ENCODE measurements at places on chromosomes 1 and 21.
A peak's percentile ranks its signal among the peaks of the same experiment; 100 is the strongest.

- ATAC-seq = no peak
Observed at GRCh38 chr1:72281637-72282270, 585 bp downstream of the NEGR1 start.

GRCh38 chr1:81800695-81801650 lies at the start of gene ADGRL2:
TSS of gene ADGRL2 (plus strand) at chr1:81800934. CDS start at chr1:81836985, 36,051 bp downstream.
- peak; percentile 33 for ATAC-seq

- no peak for ATAC-seq
Observed at GRCh38 chr1:68046885-68047658, 3.4 kb downstream of the DIRAS3 start.

GRCh38 chr1:33260439-33260838 lies 4.1 kb downstream of the ZNF362 start:
- ATAC-seq = no peak

DNA sequence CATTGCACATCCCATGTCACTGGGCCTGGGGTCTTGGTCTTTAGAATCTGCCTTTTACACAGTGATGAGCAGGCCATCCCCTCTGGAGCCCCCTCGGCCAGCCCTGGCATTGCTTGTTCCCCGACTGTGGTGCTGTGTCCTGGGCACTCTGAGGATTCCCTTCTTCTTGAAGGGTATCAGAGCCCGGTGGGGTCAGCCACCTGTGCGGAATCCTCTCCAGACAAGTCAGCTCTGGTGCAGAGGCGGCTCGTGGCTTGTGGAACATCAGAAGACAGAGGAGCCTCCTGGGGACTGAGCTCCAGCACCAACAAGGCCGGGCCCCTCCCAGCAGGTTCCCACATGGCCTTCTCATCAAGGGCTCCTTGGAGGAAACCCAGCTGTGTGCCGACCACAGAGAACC lies 57.9 kb upstream of the AJAP1 start:
- no peak for ATAC-seq

- ATAC-seq = no peak
Observed at GRCh38 chr1:193181536-193181935, 4.9 kb downstream of the B3GALT2 start.

GRCh38 chr1:24526940-24527542 lies 24.4 kb downstream of the RCAN3 start:
- peak; percentile 46 for ATAC-seq

GRCh38 chr1:235357485-235358373 lies 9.5 kb upstream of the TBCE start:
- no peak for ATAC-seq

- ATAC-seq = no peak
Observed at GRCh38 chr1:43861337-43861736, 72.3 kb upstream of the ARTN start.

DNA sequence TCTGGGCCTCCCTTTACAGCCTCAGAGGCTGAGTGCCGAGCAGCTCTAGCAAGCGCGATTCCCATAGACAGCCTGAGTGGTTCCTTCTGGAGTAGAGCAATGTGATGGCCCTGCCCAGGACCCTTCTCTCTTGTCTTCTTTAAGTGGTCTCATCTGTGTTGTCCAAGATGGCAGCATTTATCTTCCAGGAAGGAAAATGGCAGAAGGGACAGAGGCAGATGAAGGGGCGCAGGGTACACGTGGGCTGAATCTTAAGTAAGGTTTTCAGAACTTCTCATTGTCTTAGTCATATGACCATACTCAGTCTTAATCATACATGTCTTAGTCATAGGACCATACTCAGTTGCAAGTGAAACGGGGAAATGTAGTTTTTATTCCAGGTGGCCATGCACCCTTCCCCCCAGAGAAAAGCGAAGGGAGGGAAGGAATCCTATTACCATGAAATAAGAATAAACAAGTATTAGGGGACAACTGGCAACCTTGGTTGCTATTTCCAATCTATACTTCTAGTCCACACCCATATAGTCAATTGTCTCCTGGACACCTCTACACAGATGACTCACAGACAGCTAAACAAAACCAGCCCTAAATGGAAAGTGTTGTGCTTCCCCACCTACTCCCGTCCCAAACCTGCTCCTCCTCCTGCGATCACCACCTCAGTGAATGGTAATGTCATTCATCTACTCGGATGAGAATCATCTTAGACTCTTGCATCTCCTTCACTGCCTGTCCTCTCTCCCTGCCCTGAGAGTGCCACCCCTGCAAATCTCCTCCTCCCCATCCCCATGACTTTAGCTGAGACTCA lies 13.3 kb downstream of the OVAAL start:
- ATAC-seq = peak; percentile 88

GRCh38 chr21:19340303-19340702 lies 936.7 kb upstream of the TMPRSS15 start:
- ATAC-seq = no peak

DNA sequence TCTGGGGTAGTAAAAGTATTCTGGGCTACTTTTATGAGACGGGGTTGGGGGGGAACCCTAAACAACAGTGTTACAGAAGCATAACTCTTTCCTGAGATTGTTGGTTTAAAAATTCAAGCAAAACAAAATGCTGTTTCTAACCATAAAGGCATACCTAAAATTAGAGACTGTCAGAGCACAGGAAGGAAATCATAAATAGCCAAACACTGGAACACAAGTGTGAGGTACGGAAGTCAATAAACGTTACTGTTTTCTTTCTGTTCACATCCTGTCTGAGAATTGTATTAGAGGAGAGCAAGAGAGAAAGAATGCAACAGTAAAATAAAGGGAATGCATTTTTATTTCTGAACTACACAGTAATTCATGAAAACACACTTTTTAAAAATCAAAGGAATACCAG lies 42.8 kb upstream of the IL12RB2 start:
- ATAC-seq = no peak

GRCh38 chr1:201251851-201252430 lies 31.4 kb upstream of the PKP1 start:
- no peak for ATAC-seq

- ATAC-seq = peak; percentile 66
Observed at GRCh38 chr1:59146651-59147358, 150.1 kb upstream of the FGGY start.

DNA sequence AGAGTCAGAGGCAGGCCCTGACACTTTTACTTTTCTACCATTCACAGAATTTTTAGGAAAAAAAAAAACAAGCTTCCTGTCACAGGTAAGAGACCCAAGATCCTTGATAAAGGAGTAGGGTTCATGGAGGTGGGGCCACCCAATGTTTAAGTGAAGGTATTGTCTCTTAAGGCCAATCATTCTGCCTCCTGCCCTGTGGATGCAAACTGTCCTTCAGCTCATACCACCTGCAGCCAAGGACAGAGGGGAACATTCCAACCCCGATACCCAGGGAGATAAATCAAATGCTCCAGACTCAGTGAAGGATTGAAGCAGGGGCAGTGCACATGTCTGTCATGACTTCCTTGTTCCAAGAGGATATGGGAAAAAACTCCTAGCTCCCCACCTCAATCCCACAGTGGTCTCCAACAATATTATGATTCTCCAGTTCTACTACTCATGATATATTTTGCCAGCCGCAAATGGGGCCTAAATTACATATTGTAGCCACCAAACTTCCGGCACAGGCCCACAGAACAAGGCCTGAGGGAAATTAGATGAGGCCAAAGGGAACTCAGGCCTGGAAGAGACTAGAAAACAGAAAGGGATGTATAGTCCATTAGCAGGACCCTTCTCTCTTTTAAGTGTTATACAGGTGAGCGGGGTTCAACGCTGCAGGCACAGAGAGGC lies 59.5 kb downstream of the TRABD2B start:
- ATAC-seq = no peak

- no peak for ATAC-seq
Observed at GRCh38 chr1:231549733-231550447, 21.4 kb downstream of the TSNAX start.

GRCh38 chr1:221583465-221583864 lies 158.4 kb downstream of the DUSP10 start:
- ATAC-seq = no peak

DNA sequence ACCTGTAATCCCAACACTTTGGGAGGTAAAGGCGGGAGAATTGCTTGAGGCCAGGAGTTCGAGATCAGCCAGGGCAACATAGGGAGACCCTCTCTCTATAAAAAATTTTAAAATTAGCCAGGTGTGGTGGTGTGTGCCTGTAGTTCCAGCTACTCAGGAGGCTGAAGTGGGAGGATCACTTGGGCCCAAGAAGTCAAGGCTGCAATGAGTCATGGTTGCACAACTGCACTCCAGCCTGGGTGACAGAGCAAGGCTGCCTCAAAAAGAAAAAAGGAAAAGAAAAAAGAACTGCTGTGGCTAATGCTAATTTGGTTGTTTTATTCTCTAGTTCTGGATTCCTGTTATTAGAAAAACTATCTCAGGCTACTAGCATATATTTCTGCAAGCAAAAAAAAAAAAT lies 29.8 kb downstream of the DBT start:
- no peak for ATAC-seq

DNA sequence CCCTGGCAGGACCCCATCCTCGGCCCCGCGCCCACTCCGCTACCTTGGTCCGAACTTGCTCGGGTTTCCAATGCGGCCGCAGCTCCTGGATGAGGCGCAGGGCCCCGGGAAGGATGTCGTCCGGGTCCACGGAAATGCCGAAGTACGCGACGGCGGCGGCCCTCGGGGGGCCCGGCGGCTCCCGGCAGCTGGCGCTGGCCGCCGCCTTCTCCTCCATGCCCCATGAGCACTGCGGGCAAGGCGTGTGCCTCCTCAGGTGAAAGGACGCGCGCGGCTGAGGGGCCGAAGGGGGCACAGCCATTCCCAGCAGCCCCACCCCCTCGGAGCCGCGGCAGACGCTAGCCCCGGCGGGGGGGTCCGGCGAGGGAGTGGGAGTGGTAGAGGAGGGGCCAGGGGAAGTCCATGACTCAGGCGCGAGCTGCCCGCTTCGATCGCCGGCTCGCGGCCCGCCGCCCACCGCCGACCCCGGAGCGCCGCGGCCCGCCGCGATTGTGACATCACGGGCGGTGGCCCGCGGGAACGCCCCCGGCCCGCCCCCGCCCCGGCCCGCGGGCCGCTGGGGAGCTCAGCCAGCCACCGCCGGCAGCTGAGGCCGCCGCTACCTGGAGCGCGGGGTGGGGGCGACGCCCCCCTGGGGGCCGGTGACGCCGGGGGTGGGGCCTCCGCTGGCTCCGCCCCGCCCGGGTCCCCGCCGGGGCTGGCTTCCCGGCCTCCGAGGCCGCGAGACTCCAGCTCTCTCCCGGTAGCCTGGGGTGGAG lies at the start of gene ETNK2:
Gene ETNK2 (minus strand): TSS at position 493 of the 758 bp plus-strand sequence. CDS start 192 bp downstream, at position 301.
- ATAC-seq = peak; percentile 59

- no peak for ATAC-seq
Observed at GRCh38 chr1:231919239-231919885, 292.8 kb downstream of the DISC1 start.

DNA sequence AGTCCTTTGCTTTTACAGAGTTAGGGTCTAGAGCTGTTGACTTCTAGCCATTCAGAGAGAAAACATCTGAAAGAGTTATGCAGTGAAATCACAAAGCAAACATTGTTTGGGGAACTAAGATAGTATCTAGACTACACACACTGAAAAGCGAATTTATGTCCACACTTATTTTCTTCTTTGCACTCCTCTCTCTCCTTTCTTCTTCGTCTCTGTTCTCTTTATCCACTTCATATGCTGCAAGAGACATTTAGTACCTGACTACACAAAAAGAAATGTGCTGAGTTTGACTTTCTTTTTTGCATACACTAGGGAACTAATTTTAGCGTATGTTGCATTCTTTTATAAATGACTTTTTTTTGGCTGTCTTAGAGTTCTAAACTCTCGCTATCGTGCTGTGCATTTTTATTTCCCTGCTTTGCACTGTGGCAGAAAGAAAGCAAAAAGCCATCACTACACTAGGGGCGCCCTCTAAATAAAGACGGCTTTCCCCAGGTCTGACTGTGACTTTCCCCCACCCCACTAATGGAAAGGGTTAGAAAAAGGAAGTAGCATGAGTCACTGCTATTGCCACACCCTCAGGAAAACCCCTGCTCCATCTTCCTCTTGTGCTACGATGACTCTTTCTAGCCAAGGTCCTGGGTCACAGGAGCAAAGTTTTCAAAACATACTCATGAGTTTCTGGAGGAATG lies 65.7 kb downstream of the MAP3K7CL start:
- ATAC-seq = peak; percentile 99

GRCh38 chr1:31985430-31985829 lies 28.2 kb upstream of the KHDRBS1 start:
- ATAC-seq = peak; percentile 55

- no peak for ATAC-seq
Observed at GRCh38 chr1:22128392-22128791, 14.5 kb downstream of the WNT4 start.

- no peak for ATAC-seq
Observed at GRCh38 chr1:240941701-240942370, 329.9 kb upstream of the GREM2 start.
